ENCODE measurements at places on chromosomes 13 and 19.

GRCh38 chr19:56176881-56177280 lies 1.1 kb downstream of the GALP start:
- DNase-seq, result no peak

GRCh38 chr13:38697628-38698333 lies 10.9 kb downstream of the FREM2 start:
- DNase-seq, result no peak

- no peak for DNase-seq
Observed at GRCh38 chr13:23671897-23672296, 101.7 kb downstream of the TNFRSF19 start.

DNA sequence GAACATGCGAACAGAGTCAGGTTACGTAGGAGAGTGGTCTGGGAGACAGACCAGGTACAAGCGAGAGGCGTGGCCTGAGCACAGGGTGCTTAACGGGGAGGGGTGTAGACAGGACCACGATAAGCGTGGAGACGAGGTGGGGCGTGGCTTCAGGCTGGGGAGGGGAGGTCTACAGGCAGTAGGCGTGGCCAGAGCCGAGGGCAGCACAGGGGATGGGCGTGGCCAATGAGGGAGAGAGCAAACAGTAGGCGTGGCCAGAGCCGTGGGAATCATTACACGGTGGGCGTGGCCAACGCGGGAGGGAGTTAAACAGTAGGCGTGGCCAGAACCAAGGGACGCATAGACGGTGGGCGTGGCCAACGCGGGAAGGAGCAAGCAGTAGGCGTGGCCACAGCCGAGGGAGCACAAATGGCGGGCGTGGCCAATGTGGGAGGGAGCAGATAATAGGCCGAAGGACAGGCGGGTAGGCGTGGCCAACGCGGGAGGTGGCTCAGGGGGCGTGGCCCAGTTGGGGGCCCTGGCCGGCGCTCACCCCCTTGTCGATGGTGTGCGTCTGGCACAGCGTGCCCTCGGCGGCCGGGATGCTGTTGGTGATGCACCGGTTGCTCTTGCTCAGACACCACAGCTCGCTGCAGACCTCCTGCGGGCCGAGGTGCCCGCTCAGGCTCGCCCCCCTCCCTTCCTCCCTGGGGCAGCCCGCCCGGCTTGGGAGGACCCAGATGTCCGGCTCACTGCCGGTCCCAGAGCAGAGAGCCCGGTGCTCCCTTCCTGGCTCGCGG lies 15.2 kb upstream of the MYO1F start:
- peak; percentile 97 for DNase-seq

- DNase-seq, result no peak
Observed at GRCh38 chr13:77528834-77529500, 6.5 kb upstream of the SCEL start.

DNA sequence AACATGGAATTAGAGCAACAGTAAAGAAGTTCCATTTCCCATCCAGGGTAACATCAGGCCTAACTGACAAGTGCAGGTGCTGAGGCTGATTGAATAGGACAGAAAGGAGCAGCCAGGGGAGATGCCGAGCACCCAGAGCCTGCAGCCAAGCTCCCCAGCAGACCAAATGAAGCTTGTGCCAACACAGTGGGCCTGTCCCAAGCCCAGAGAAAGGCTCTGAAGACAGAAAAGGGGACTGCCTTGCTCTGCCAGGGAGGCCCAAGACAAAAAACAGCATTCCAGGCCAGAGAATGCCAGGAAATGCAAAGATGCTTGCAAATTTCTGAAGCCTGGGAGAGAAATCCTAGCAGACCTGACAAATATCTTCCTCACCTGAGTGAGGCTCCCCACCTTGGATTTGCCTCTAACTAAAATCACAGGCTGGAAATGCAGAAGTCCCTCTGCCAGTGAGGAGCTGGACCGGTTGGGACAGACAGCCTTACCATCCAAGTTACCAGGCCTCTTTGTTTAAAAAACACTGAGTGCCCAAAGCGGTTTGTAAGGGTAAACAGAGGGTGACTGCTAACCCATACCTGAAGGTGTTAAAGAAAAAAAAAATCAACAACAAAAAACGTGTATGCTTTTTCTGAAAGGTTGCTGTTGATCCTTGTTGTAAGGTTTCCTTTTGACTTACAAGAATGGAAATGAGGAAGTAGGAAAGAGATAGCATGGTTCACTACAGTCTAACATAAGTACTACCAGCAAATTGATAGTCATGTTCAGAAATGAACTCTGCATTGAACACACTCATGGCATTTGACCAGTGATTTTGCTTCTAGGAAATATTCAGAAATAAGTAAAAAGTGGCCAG lies 11.8 kb upstream of the HMGB1 start:
- DNase-seq, result no peak

- no peak for DNase-seq
Observed at GRCh38 chr13:24074678-24075077, 85.8 kb upstream of the SPATA13 start.

All from activated T-cell treated with anti-CD3 and anti-CD28 coated beads, Interleukin-2, amount 50 U/mL, for 1 hour (primary cell).